A172 (cell line): ENCODE measurements at places on chromosomes 2 and 18. TPM values are rescaled to one million over a fixed set of nuclear protein-coding genes. Genes with fewer than 3 reads are reported as not detected.

Gene HOXD12
- not detected in 2 replicates for total RNA-seq

Gene RAB11FIP5
- 52.2 and 58.8 TPM in 2 replicates for total RNA-seq

Gene ASXL3
- total RNA-seq = not detected in 2 replicates

Gene MAP3K2
- 43.3 and 47.5 TPM in 2 replicates for total RNA-seq

Gene RMND5A
- 42.2 and 42.4 TPM in 2 replicates for total RNA-seq

Gene DES
- 30.0 and 34.5 TPM in 2 replicates for total RNA-seq

Gene KCNG2
- total RNA-seq = not detected in 2 replicates

Gene FMNL2
- total RNA-seq = 25.6 and 37.5 TPM in 2 replicates

Gene ONECUT2
- total RNA-seq = 0.36 and 0.71 TPM in 2 replicates

Gene MAP3K19
- total RNA-seq = not detected in 2 replicates

Gene IL1RN
- 0.41 TPM in 1 of 2 replicates, not detected in the other for total RNA-seq
